Activated naive CD4-positive, alpha-beta T cell (primary cell): ENCODE measurements at places on chromosomes 11 and 22.
A peak's percentile ranks its signal among the peaks of the same experiment; 100 is the strongest.

DNA sequence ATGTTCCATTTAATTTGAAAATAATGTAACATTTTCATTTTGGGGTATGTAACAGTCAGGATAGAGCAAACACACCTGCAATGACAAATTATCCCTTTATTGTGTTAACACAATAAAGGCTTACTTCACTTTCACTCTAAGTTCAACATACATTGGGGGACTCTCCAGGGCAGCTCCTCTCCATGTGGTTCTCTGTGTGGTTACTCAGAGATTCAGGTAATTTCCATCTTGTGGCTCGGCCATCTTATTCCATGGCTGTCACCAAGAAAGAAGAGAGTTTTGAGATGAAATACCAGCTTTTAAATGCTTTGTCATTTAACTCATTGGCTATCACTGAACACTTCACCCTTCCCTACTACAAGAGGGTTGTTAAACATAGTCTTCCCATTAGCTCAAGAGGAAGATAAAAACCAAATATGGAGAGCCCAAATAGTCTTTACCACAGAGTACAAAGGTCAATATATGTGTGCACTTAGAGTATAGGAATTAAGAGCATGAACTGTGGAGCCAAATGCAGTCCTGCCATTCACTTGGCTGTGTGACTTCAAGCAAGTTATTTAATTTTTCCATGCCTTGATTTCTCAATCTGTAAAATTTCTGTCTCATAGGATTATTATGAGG is 10.6 kb upstream of the TPH1 start:
- no peak for DNase-seq

DNA sequence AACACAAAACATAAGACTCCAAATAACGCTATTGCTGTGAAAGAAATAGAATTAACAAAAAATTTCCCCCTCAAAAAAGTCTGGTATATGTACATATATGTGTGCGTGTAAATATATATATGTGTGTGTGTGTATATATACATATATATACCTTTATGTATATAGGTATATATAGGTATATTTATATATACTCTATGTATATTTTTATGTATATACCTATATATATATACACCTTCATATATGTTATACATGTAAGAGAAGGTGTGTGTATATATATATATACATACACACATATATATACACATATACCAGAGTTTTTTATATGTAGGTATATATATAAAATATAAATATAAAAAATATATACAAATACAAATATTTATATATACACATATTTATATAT is 199.2 kb downstream of the RAB38 start:
- no peak for DNase-seq

DNA sequence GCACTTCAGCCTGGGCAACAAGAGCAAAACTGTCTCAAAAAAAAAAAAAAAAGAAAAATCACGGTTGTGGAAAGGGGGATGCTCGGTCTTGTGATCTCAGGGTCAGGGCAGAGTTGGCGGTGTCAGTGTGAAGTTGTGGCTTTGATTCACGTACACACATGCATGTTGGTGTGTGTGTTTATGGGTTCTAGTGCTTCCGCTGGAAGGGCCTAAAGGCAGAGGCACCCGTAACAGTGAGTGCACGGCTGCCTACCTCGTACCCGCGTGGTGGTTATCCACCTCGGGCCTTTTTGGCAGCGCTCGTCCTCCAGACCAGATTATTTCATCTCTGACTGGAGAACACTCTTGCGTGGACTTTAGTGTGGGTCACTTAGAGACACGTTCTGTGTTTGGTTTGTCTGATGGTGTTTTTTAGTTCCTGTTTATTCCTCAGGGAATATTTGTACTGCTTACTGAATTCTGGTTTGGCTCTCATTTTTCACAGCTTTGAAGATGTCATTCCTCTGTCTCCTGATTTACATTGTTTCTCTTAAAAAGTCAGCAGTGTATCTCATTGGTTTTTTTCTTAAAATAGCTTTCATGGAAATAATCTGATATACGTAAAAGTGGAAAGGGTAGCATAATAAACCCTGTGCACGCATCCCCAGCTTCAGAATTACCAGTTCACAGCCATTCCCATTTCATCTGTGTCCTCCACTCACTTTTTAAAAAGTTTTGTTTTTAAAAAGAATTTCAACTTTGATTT is 15.6 kb downstream of the ZBED4 start:
- no peak for DNase-seq

DNA sequence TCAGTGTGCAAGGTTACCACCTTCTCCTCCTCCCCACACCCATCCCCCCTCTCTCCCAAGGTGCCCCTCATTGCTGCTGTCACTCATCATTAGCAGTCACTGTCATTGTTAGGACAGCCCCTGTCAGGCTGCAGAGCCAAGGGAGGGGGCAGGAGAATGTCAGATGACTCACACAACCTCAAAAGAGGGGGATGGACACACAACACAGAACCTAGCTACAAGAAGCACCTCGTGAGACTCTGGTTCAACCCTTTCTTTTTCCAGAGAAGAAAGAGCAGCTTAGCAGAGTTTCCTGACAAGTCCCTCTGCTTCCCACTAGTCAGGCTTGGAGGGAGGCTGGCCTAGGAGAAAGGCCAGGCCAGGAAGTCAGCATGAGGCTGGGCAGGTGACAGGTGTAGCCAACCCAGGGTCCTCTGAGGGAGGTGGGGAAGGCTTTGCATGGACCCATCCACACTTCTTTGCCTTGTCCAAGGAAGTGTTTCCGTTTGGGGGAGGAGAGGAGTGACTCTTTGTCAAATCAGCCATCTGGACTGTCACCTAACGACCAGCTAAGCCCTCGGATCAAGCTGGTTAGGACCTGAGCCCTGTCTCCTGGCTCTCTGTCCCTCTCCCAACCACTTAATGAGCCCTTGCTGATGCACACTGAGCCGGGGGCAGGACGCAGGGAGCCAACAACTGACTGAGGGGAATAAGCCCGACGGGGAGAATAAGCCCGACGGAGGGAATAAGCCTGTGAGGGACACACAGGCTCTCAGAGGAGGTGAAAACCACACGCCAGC is 18.3 kb downstream of the ADORA2A start:
- no peak for DNase-seq

GRCh38 chr11:14500181-14500651 is 605 bp upstream of the COPB1 start:
- DNase-seq = peak; percentile 14

- DNase-seq = no peak
These were observed 8.6 kb downstream of the CCDC34 start for GRCh38 chr11:27354359-27354965.

DNA sequence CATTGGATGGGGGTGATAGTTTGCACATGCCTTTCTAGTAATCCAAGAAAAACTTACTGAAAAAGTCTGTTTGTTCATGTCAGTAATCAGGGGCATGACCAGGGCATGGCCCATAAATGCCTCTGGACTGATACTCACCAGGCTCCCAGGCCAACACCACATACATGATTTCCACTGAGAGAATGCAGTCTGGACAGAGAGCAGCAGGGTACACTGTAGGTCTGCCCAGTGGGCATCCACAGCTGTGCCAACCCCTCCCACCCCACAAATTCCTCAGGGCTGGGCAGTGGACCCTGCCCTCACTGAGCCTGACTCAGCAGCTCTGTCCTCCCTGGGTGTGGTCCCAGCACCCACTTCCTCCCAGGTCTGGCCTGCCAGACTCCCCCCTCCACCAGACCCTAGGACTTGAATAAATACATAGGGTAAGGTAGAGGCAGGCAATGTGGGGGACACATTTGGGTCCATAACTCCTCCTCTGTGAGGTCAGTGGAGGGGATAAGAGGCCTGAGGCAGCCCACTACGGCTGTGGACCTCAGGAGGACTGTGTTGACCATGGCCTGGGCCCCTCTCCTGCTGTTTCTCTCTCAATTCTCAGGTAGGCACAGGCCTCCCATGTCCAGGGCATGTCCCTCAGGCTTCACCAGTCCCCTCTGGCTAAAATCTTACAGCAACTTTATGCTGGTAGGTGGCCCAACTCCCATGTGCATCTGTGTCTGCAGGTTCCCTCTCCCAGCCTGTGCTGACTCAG is 92.2 kb upstream of the TOP3B start:
- DNase-seq = no peak

- DNase-seq = no peak
These were observed 60.0 kb downstream of the LIF start for GRCh38 chr22:30186510-30186909.

GRCh38 chr11:117818041-117818873 is 6.3 kb downstream of the FXYD2 start:
- no peak for DNase-seq

GRCh38 chr11:69558519-69558941 is 77.1 kb downstream of the LINC01488 start:
- DNase-seq = no peak

GRCh38 chr22:48138427-48138826 is 1376.0 kb downstream of the TBC1D22A start:
- DNase-seq = no peak

DNA sequence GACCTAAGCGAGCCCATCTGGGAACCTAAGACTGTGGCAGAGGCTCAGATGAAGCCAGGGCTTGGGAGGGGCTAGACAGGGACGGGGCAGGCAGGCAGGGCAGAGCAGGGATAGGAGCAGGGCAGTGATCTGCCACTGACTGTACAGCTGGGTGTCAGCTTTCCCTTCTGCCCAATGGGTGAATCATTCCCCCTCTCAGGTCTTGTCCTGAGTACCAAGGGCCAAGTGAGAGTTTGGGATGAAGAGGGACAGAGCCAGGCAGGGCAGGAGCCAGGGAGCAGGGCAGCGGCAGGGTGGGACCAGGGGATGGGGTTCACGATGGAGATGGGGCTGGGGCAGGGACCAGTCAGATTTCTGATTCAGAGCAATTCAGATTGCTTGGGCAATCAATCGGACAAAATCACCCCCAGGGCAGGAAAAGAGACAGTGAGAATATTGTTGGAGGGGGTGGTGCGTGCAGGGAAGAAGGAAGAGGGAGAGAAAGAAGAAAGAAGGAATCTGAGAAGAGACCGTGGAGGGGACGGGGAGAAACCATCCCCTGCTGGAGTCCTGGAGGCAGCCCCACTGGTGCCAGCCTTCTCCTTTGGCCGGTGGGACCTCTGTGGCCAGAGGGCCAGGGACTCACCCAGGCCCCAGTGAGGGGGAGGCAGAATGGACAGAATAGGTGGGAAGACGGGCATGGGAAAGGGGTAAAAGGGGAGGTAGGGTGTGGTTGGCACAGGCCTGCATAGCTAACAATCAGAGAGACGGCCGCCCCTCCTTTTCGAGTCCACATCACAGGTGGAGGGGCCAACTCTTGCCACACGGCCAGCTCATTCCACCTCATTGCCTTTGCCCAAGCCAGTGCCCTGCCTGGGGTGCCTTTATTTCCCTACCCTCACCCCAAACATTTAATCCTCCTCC is 47.2 kb downstream of the CYTH4 start:
- no peak for DNase-seq

GRCh38 chr11:69919659-69920344 is 100.6 kb upstream of the FGF3 start:
- no peak for DNase-seq
